ENCODE measurements at places on chromosomes 3 and 15.

- no peak for DNase-seq
Measured at GRCh38 chr3:129569856-129570255, 26.9 kb downstream of the H1-8 start.

GRCh38 chr15:93826790-93827189 lies 404.6 kb upstream of the MCTP2 start:
- no peak for DNase-seq

GRCh38 chr3:120641696-120642246 lies 40.3 kb downstream of the HGD start:
- no peak for DNase-seq

GRCh38 chr3:141081141-141081795 lies 30.1 kb downstream of the SPSB4 start:
- no peak for DNase-seq

DNA sequence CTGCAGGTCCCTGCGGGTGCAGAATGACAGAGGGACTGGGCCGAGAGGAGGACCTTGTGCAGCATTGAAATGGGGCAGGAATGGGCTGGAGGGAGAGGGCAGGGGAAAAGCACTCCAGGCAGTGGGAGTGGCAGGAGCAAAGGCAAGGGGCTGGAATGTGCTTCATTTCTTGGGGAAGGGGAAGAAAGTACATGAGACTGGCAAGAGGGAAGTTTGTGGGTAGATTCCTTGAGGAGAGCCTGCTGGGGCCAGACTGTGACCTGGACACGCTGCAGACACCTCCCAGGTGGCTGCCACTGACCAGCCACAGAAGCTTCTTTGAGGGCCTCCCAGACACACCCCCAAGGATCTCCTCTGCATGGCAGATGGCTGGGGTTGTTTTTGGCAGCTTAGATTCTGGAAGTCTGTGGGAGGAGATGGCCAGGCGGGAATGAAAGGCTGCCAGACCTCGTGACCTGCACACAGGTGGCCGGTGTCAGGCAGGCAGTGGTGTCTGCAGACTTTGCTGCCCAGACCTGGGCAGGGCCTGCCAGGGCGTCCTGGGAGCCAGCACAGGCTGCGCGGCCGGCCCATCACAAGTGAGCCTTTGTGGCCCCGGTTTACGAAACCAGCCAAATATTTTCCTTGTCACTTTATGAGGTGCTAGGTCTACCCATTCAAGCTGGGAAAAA lies 53.1 kb downstream of the SPSB4 start:
- no peak for DNase-seq

DNA sequence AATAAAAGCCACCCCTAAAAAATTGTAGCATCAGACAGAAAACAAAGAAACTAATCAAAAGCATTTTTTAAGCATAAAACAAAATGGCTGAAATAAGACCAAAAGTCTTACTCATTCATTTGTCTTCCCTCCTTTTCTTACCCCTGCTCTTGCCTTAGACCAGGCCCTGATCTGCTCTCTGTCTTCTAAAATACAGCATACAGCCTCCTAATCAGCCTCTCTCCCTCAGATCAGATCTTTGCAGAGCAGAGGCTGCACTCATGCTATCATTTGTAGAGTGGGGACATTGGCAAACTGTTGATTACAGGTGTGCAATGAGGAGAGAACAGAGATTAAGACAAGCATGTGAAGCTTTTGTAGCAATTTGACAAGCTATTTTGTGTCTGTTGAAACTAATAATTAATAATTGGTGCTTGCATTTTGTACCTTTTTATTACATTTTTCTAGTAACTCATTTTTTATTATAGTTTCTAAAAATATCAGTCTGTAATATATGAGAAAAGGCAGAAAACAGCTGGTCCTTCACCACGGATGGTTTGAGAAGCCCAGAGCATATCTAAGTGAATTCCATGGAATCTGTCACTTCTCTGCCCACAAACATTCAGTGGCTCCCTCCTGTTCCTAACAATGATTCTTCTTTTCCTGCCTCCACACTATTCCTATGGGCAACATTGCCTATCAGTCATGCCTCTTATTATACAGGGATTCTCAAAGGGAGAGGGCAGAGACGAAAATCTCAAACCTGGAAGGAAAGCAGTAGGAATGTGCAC lies 286.2 kb upstream of the STT3B start:
- DNase-seq: no peak

- DNase-seq: no peak
Measured at GRCh38 chr3:171178714-171179113, 152.2 kb upstream of the SLC2A2 start.

DNA sequence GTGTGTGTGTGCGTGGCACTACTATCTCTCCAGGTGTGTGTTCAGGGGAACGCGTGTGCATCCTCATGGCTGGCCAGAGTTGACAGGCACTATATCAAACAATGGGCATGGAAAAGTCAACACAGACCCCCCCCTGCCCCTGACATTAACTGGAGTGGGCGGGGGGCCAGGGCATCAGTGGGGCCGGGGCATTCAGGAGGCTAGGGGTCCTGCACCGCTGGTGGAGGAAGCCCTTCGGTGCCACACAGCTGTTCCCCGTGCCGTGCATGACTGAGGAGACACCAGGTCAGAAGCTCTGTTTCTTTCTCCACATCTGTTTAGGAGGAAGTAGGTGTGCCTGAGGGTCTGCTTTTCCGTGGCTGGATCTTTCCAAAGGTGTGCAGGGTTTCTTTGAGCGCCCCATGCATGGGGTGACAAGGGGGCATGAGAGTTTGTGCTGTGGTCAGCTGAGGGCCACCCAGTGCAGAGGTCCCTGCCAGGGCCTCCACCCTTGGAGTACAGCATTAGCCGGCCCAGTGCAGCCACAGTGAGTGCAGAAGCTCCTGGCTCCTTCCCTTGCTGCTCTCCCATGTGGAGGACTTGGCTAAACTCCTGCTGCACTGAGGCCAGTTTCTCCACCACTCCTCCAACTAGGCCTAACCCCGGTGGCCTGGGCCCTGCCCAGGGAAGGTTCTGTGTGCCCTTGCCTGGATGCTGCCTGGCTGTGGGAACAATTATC lies 7.5 kb downstream of the C3orf22 start:
- DNase-seq: no peak

GRCh38 chr15:35888815-35889214 lies 342.9 kb upstream of the DPH6 start:
- no peak for DNase-seq

Data from KG1 (cell line).